EH (cell line): ENCODE measurements at places on chromosomes 4 and X.

- no peak for DNase-seq
Observed at GRCh38 chr4:88022289-88022688, 14.9 kb downstream of the PKD2 start.

GRCh38 chrX:40637687-40638086, 9.7 kb downstream of the CXorf38 start:
- DNase-seq: no peak

- no peak for DNase-seq
Observed at GRCh38 chrX:10265775-10266174, 109.0 kb downstream of the CLCN4 start.

DNA sequence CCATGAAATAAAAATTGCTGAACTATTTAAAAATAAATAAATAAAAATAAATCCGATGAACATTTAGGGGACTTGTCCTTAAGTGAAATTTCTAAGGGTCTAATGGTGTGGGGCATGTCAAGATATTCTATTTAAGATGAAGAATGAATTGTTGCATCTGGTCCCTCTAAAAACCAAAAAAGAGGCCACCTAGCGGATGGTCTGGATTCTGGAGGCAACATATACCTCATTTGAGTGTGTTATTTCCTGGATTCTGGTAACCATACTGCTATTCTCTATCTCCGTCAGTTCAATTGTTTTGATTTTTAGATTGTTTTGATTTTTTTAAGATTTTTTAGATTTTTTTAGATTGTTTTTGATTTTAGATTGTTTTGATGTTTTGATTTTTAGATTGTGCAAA, 28.3 kb downstream of the AGTR2 start:
- no peak for DNase-seq

DNA sequence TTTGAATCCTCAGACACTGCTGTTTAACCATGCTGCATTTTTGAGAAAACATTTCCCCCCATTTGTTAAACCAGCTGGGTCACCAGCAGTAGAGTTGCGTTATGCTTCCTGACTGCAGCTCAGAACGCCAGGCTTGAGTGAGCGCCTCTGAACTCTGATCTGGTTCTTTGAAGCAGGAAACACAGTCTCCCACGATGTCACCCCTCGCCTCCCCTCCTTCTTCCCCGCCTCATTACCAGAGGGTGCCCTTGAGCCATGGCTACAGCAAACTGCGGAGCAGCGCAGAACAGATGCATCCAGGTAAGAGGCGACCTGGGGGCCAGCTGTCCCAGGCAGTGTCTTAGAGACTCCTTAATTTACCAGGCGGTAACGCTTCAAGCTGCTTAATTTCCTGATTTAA, 78.4 kb downstream of the REPS2 start:
- DNase-seq: no peak

GRCh38 chrX:86137071-86137470, 11.2 kb upstream of the DACH2 start:
- peak; percentile 38 for DNase-seq

GRCh38 chrX:134023851-134024281, 38.5 kb upstream of the GPC3 start:
- DNase-seq: no peak

DNA sequence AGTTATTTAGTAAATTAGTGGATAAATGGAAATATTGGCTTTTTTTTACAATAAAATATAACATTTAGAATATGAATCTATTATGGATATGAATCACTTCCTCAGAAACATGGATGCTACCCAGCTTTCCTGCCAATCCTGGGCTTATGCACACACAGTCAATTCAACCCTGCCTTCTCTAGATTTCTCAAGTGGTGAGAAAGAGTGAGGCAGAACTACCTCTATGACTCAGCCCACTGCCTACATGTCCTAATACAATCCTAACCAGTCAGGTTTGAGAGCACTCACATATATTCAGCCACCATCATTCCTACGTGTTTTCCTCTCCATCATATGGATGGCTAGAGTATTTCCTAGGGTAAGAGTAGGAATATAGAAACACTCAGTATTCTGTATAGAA, 91.1 kb upstream of the ANKRD50 start:
- DNase-seq: no peak

GRCh38 chr4:113270520-113271319, 221.3 kb downstream of the ANK2 start:
- no peak for DNase-seq

- DNase-seq: no peak
Observed at GRCh38 chrX:140521393-140521792, 16.5 kb upstream of the SOX3 start.

GRCh38 chrX:134932528-134933217, 58.1 kb upstream of the SMIM10 start:
- peak; percentile 86 for DNase-seq

- no peak for DNase-seq
Observed at GRCh38 chr4:71247706-71248105, 91.1 kb upstream of the SLC4A4 start.

DNA sequence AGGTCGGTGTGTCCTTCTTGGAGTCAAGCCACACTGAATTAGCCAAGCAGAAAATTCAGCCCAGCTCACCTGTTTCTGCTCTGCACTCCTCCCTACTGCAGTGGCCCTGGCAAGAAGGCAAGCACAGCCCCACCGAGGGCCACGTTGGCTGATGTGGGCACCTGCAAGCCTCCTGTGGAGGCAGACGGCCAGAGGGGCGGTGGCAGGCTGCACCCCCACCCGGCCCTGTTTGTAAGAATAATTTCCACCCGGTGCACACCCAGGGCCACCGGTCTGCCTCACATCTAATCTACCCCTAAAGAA, 18.8 kb downstream of the PPP2R2C start:
- DNase-seq: no peak

DNA sequence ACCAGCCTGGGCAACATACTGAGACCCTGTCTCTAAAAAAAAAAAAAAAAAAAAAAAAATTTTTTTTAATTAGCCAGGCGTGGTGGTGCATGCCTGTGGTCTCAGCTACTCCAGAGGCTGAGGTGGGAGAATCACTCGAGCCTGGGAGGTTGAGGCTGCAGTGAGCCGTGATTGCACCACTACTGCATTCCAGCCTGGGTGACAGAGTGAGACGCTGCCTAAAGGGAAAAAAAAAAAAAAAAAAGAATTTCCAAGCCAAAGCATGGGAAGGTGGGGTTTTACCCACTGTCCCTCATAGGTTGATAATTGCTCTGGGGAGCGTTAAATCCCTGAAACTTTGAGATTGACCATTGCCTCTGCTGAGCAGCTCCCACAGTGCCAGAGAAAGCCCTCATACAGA, 427.5 kb downstream of the BCOR start:
- peak; percentile 77 for DNase-seq

DNA sequence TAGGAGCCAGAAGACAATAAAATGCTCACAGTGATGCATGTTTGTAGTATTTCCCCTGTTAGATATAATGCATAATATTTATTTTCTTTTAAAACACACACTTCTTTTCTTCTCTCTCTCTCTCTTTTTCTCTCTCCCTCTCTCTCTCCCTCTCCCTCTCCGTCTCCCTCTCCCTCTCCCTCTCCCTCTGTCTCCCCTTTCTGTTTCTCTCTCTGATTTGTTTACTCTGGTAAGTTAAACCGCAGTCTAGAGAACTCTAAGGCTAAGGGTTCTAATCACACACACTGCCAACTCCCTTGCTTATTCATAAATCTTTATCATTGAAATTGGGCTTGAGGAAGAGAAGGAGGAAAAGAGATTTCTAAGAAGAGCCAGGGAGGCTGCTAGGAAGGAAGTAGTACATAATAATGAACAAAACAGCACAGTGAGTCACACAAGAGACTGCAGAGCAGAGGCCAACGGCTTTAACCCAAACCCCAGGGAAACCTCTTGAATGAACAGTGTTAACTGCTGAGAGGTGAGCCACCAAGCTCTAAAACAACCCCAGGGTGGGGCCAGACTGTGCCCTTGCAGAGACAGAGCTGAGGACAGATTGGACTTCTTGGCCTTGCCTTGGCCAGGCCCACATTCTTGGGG, 9.1 kb upstream of the PHOX2B start:
- DNase-seq: no peak

- DNase-seq: peak; percentile 36
Observed at GRCh38 chrX:119273420-119274192, 37.5 kb downstream of the PGRMC1 start.

DNA sequence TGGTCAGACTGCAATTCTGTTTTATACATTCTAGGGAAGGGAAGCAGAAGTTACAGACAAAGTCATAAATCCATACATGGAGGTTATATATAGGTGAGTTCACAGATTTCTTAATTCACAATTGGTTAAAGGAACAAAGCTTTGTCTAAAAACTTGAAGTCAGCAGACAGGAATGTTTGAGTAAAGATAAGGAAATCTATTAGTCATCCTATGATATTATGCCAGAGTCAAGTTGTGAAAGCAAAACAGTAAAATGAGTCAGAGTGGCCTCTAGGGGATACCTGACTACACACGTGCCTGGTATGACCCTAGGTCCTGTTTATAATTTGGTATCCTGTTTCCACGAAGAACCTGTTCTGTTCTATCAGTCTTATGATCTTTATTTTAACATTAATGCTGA, 31.5 kb downstream of the ACTRT1 start:
- no peak for DNase-seq

DNA sequence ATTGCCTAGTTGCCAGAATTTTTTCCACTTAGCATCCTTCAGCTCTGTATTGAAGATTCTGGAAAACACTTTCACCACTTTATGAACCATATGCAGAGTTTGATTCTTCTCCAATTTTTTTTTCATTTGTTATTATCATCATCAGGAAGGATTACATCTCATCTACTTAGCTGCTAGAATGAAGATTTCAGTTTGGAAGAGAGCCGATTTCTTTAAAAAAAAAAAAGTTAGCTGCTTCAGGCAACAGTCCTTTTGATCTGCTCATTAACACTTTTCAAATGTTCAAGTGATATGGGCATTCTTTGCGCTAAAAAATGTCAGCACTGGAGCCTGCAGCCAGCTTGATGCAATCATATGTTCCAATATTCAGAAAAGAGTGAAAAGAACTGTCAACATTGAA, 76.2 kb downstream of the ANTXR2 start:
- no peak for DNase-seq

DNA sequence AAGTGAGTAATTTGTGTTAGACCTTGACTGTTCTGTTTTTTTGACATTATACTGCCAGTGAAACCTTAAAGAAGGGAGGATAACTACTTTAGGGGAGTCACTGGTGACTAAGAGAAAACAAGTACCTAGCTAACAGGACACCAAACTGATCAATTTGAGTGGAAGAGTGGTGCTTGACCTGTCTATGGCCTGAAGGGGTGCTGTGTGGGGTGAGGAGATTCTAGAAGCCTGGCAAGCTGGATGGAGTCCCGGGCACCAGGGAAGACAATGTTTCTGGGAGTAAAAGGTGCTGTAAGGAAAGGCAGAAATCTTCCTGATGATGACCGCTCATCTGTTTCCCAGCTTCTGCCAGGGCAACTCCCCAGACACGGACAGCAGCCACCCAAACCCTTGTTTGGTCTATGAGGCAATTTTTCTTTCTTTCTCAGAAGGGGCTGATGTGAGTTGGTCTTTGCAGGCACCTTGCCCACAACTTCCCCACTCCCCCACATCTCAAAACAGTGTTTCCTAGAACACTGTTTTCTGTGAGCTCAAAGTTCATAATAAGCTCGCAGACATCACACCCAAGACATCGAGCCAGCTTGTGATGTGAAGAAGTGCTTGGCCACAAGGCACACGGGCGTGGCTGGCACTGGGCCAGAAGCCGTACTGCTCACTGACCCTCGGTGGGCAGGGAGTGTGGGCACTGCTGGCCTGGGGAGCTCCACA, 4.6 kb downstream of the TXK start:
- DNase-seq: no peak

GRCh38 chr4:10587697-10588096, 96.9 kb downstream of the CLNK start:
- no peak for DNase-seq

- DNase-seq: peak; percentile 54
Observed at GRCh38 chrX:16589211-16589610, 60.7 kb upstream of the S100G start.

DNA sequence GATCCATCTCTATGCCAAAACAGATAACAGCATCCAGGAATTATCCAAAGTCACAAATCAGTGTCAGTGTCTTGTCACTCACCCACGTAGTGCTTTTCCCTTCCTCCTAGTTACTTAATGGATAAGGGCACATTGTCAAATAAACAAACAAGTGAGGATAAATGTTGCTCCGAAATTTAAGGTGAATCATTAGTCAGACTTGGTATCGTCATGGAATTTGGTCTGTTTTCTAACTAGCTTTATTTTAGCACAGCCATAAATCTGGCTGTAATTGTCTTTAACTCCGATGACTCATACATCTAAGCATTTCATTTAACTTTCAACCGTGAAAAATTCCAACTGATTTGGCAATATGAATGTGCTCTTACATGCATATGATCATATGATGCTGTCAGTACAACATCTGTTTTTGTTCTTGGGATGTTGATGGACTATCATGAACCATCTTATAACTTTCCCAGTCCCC, 83.3 kb downstream of the SNCA start:
- DNase-seq: peak; percentile 95

GRCh38 chr4:60461551-60461950, 738.6 kb upstream of the ADGRL3 start:
- DNase-seq: no peak

DNA sequence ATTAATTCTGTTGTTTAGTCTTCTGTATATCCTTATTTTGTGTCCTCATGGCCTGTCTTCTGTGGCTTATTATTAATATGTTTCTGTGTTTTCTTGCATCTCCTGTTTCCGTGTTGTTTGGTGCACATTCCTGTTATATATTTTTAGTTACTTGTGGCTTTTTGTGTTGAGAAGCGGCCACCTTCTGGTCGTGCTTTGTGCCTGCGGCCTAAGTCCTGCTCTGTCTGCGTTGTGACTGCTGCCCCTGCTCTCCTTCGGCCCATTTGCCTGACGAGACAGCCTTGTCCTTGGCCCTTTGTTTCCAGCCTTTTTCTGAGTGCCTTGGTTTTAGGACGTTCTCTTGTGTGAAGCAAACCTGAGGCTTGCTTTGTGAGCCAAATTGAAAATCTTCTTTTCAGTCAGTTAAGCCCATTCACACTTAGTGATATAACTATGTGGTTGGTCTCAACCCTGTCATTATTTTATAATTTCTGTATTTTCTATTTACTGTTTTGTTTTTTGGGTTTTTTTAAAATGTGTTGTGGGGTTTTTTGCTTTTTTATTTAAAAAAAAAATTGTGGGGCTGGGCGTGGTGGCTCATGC, 43.8 kb downstream of the TNIP2 start:
- DNase-seq: peak; percentile 15

DNA sequence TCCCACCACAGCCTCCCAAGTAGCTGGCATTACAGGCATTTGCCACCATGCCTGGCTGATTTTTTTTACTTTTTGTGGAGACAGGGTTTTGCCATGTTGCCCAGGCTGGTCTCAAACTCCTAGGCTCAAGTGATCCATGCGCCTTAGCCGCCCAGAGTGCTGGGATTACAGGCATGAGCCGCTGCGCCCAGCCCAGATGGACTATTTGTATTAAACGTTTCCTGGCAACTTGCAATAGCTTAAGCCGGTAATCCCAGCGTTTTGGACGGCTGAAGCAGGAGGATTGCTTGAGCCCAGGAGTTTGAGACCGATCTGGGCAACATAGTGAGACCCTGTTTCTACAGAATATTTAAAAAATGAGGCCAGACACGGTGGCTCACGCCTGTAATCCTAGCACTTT, 18.4 kb downstream of the UBE2K start:
- DNase-seq: no peak

- DNase-seq: no peak
Observed at GRCh38 chr4:1487761-1488160, 81.5 kb upstream of the NKX1-1 start.

- DNase-seq: no peak
Observed at GRCh38 chrX:109958266-109958665, 44.6 kb upstream of the TMEM164 start.
